ENCODE measurements at places on chromosomes 6 and 20.

DNA sequence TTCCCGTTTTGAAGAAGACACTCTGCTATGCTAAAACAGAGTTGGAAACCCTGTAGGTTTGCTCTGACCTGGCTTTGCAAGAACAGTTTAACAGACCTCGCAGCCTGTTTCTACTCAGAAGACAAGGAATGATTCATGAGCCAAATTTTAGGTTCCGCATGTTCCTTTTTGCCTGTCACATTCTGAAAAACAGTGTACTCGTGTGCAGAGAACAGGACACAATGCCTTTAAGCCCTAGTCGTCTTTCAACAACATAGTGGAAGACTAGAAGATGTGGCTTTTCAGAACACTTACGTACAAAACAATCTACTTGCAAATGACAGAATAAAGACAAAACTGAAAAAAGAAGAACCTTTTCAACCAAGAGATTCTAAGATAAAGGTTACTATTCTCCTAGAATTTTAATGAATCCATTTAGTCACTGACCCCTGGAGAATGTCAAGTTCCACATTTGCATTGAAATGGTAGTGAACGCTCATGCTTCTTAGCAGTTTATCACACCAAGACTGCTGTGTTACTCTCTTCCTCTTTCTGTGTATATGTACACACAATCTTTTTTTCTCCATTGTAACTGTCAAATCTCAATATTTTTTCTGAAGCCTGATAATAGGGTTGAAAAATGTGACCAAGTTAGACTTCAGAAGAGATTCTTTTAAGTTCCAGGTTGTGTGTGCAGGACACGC lies 220.7 kb upstream of the NRSN1 start:
- DNase-seq, result no peak

DNA sequence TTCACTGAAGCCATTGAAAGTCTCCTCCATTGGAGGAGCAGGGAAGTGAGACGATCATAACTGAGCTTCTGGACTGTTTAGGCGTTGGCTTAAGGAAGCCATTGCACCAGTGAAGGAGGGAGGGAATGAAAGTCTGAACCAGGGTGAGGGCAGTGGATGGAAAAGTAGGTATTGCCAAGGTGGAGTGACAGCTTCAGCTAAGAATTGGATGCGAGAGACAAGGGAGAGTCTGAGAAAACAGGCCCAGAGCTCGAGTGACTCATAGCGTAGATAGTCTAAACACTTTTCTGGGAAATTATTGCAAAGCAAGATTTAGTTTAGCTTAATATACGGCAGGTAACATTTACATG lies 4.5 kb downstream of the DSP start:
- DNase-seq, result no peak

GRCh38 chr6:156948807-156949206 lies 171.6 kb downstream of the ARID1B start:
- no peak for DNase-seq

DNA sequence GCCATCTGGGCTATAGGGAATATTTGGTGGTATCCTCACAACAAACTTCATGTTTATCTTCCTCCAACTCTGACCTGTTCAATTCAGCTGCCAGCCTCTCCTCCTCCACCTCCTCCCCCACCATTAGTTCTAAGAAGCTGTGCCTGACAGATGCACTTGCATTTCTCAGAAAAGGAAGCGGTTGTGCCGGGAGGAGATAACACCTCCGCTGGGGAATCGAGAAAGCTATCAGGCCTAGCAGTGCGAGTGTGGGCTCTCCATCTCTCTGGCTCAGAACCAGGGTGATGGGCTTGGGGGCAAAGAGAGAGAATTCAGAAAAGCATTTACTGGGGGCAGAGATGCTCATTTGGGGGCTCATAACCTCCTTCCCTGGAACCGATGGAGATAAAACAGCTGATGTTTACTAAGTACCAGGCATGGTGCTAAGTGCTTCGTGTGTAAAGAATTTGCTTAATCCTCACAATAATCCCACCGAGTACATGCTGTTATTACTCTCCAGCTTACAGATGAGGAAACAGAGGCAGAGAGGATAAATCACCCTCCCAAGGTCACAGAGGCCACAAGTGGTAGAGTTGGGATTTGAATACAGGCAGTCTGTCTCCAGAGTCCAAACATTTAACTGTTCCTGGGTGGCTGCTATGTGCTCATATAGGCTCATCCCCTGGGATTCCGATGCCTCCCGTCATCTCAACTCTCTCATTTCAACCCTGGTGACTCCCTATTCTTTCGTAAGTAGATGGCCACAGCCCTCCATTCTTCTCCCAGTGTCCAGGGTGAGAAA lies 38.3 kb downstream of the COX4I2 start:
- peak; percentile 40 for DNase-seq

- DNase-seq, result no peak
Observed at GRCh38 chr6:79631693-79632172, 604 bp downstream of the SH3BGRL2 start.
